Activated naive CD8-positive, alpha-beta T cell treated with anti-CD3 and anti-CD28 coated beads for 36 hours (primary cell): ENCODE measurements at places on chromosomes 5 and 9. TPM values are rescaled to one million over a fixed set of nuclear protein-coding genes. Genes with fewer than 3 reads are reported as not detected.

The WDR38 gene
- not detected for total RNA-seq

The HNRNPH1 gene
- total RNA-seq: 912 TPM

The ABLIM3 gene
- total RNA-seq: not detected

The SPACA9 gene
- 1.9 TPM for total RNA-seq

- no peak for DNase-seq
Measured at GRCh38 chr5:143544606-143545005, 141.1 kb upstream of the NR3C1 start.

GRCh38 chr9:90140131-90140818 lies 502.3 kb downstream of the DIRAS2 start:
- no peak for DNase-seq

GRCh38 chr5:59656351-59657254 lies 236.9 kb downstream of the PDE4D start:
- no peak for DNase-seq

DNA sequence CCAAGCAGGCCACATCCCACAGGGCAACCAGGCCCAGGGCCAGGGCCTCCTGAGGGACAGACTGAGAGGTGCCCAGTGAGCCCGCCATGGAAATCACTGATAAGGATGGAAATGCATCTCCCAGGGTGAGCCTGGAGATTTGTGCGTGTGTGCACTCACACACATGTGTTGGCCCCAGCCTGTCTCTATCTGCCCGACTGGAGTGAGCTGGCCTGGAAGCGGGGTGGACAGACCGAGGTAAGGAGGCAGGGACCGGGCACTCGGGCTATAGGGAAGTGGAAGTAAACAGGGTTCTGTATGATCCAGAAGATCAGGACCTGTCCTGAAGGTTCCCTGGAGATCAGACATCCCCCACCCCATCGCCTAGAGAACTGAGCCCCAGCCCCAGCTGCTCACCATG lies 17.4 kb downstream of the GFI1B start:
- DNase-seq: no peak
